ENCODE measurements at places on chromosomes 11 and 22. TPM values are rescaled to one million over a fixed set of nuclear protein-coding genes. Genes with fewer than 3 reads are reported as not detected.

GAB4 gene
- not detected for total RNA-seq

DNA sequence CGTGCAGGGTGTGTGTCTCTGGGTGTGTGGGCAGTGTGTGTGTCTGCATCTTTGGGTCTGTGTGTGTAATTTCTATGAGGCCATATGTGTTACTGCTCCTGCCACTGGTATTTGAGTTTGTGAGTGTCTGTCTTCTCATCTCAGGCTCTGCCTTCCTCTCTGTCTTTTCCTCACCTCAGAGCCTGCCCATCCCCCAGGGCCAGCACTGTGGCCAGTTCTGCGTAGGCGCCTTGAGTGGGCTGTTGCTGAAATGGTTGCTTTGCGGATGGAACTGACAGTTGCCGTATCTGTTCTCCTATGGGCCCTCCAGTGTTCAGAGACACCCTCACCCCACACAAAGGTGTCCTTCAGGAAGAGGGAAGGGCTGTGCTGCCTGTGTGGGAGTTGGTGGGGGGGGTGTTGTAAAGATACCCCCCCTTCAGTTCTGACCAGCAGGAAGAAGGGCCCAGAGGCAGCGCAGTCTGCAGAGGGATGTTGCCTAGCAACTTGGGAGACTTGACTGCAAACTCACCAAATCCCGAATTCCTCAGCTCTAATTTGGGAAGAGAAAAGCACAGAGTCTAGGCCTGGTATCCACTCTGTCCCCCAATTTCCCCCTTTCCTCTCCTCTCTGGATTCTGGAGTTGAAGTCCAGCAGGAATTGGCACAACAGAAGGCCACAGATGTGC is 2.0 kb upstream of the NRGN start:
- DNase-seq: no peak

DNA sequence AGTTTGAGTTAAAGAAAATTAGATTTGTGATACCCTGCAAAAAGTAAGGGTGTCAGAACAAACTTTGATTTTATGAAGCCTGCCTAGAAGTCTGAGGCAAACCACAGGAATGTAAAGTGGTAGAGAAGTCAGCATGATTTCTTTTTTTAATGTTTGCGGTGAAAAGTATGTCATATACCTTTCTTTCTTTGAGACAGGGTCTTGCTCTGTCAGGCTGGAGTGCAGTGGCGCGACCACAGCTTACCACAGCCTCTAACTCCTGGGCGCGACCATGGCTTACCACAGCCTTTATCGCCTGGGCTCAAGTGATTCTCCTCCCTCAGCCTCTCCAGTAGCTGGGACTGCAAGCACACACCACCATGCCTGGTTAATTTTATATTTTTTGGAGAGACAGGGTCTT is 4.7 kb downstream of the API5 start:
- DNase-seq: peak; percentile 23

GRCh38 chr22:35684270-35684700 is 33.4 kb upstream of the APOL5 start:
- DNase-seq: peak; percentile 78

All from GM23248 (cell line).